ENCODE measurements at places on chromosomes 5 and 9.

GRCh38 chr5:172904312-172904642 lies 54.9 kb upstream of the RPL26L1 start:
- DNase-seq: no peak

DNA sequence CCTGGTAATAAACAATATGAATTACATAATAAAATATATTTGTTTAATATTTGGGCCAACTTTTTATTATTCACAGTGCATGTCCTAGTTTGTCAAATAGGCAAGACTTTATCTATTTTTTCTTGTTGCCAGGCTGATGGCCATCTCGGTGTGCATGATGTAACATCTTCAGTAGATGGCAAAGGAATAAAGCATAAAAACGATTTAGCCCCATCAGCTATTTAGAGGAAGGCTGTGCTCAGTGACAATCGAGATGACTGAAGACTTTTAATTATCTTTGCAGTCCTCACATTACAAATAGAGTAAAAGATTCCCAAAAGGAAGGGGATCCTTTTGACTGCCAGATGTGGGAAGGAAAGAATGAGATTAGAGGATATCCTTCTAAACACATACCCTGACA lies 358.5 kb downstream of the PTPRD start:
- DNase-seq: no peak

GRCh38 chr5:179797741-179798140 lies 4.0 kb downstream of the LTC4S start:
- DNase-seq: no peak

- no peak for DNase-seq
Measured at GRCh38 chr9:100125236-100125635, 26.2 kb downstream of the INVS start.

GRCh38 chr5:31485376-31486207 lies 46.3 kb downstream of the DROSHA start:
- no peak for DNase-seq

GRCh38 chr9:13942695-13943094 lies 371.2 kb downstream of the NFIB start:
- DNase-seq: no peak

GRCh38 chr9:124311283-124311682 lies 53.5 kb downstream of the NEK6 start:
- no peak for DNase-seq

- peak; percentile 42 for DNase-seq
Measured at GRCh38 chr5:55694152-55694830, 17.8 kb downstream of the SLC38A9 start.

DNA sequence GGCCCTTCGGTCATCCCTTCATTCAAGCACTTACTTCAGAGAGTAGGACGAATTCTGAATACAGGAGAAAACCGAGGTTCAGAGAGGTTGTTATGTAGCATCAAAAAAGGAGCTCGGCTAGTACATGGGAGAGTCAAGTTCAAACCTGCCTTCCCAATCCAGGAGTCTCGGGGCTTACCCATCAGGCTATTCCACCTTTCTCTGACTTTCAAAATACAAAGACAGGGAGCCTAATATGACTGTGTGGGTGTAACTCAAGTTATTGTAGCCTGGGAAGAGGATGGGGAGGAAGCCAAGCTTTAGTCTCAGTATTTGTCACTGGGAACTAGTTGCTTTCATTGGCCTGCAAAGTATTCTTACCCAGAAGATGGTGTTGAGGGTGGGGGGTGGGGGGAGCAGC lies 274.8 kb upstream of the PANK3 start:
- no peak for DNase-seq

DNA sequence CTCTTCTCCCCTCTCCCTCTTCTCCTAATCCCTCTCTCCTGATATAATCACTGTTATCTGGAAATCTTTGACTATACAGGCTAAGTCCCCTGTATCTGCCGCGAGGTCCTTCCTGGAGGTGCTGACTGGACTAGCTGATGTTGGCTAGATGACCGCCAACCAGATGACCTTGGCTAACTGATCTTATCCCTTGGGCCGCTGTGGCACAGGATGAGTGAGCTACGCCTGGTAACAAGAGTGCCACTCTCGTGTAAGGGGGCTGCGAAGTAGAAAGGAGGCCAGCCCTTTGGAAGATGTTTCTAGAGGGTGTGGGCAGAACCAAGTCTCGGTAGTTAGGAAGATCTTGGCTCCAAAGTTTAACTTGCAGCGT lies 345 bp upstream of the PRRC1 start:
- DNase-seq: no peak

DNA sequence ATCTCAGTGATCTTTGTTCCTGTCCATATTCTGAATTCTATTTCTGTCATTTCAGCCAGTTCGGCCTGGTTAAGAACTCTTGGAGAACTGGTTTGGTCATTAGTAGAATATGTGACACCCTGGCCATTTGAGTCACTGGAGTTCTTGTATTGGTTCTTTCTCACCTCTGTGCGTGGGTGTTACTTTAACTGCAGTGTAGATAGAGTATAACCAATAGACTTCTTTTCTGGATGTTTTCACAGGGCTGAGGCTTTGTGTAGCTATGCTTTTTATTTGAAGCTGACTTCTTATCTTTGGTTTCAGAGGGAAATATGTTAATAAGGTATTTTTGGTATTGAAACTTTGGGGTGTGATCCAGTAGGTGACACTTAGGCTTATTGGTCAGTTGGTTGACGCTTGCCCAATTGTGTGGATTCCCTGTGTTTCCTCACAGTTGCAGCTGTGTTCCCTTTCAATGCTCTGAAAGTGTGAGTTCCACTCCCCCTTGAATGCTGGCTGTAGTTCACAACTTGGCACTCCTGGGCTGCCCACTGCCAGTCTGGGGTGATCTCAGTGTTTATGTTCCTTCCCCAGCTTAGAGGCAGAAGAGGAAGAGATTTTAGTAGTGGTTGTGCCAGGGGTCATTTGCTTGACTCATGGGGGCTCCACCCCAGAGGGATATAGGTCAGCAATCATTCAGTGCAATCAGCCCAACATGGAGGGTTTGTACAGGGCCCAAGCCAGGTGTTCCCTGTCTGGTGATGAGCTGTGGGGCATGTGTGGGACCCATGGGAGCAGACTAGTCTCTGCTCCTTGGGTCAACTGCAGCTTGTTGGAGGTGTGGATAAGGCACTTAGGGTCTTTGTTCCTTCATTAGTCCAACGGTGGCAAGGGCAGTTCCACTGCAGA lies 34.9 kb upstream of the TEK start:
- no peak for DNase-seq

DNA sequence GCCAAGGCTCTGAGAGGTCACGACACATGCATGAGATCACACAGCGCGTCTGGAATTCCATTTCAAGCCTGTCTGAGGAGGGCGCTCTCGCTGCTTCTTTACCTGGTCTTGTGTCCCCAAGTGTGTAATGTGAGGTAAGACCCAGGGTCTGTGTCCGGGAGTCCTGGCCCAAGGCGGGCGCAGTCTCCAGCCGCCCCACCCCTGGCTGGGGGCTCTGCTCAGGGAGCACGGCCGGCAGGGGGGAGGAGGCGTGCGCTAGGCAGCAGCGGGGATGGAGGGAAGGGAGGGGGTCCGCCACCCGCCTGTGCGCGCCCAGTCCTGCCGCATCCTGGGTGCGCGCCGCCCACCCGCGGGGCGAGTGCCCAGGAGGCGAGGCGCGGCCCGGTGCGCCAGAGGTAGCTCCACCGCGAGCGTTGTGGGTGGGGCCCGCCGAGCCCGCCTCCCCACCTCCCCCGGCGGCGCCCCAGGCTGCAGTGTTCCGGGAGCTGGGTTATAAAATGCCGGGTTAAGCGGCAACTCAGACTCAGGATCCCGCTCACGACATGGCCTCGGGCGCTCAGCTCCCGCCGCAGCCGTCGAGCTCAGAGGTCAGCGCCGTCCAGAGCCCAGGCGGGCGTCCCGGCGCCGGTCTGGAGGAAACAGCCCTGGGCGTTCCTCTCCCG lies at the start of gene CCNI2:
Gene CCNI2 (plus strand): TSS at position 473 of the 662 bp plus-strand sequence. CDS start 70 bp downstream, at position 543.
- no peak for DNase-seq

- DNase-seq: no peak
Measured at GRCh38 chr9:110808599-110808980, 140.0 kb downstream of the MUSK start.

- DNase-seq: no peak
Measured at GRCh38 chr5:79699763-79700400, 10.2 kb downstream of the CMYA5 start.

- DNase-seq: no peak
Measured at GRCh38 chr9:96448546-96449170, 1.3 kb upstream of the HABP4 start.

DNA sequence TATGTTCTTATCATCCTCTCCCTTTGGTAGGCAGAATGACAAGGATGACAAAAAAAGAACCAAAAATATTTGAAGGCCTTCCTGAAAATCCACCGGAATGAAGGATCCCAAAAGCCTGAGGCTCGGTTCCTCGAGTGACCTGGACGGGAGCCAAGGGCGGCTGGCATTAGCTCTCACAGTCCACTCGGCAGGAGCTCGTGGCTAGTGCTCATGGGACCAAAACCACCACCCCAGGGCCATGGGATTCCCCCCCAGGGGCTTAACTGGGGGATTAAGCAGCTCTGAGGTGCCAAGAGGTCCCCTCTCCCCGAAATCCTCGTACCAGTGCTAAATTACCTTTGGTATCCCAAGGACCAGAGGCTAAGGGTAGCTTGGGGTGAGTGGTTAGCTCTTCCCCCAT lies 586 bp upstream of the PDZD2 start:
- DNase-seq: peak; percentile 35

DNA sequence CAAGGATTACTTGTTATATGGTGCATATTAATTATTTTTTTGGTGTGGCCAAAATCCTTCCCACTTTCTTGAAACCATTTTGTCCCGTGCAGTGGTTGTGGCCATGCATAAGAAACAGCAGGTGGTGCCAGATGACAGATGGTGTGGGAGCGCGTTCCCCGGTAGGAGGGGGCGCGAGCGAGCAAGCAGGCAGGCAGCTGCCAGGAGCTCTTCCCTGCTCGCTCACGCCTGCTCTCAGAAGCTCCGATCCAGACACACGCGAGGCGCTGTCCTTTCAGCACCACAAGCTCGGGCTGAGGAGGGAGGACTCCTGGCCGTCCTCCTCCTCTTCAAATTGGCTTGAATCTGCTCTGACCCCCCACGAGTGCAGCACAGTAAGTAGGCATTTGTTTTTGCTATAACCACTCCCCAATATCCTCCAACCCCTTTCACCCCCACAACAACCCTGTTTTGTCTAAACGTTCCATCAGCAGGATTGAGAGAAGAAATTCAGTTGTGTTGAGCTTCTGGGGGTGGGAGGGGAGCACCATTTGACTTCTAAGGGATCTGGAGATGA lies at the start of gene NSG2:
Gene NSG2 (plus strand): TSS at position 237 of the 556 bp plus-strand sequence. CDS start 1,050 bp downstream, outside the sequence.
- peak; percentile 92 for DNase-seq

DNA sequence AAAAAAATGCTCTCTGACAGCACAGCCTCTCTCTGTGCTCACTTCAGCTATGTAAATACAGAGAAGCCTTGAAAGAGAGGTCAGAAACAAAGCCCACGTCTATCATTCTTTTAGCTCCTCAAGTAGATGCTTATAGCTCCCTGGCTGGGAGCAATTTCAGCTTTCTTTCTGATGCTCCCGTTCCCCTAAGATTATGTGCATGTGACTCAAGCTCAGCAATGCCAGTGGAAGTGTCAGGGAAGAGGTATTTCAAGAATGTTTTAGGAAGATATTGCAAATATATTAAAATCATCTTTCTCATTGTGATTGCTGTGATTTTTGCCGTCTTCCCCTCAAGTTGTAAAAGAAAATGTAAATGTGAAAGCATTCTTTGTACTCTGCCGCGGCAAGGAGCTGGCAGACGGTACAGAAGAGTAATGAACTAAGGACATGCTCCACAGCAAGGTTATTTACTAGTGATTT lies 1353.7 kb upstream of the ACO1 start:
- DNase-seq: no peak

DNA sequence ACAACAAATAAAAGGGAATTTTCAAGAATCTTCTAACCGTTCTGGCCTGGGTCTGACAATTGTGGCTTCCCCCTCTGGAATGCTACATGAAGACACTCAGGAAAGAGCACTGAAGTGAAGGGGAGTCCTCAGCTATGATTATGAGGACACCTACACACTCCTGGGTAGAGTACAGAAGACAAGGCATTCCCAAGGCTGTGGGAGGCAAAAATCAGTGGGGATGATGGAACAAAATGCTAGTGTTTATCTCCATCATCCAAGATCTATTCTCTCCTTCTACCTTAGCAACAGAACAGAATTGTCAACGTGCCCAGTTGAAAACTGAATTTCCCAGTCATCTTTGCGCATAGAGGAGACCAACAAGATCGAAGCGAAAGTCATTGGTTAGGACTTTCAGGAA lies 130.1 kb upstream of the LARP1 start:
- DNase-seq: no peak

DNA sequence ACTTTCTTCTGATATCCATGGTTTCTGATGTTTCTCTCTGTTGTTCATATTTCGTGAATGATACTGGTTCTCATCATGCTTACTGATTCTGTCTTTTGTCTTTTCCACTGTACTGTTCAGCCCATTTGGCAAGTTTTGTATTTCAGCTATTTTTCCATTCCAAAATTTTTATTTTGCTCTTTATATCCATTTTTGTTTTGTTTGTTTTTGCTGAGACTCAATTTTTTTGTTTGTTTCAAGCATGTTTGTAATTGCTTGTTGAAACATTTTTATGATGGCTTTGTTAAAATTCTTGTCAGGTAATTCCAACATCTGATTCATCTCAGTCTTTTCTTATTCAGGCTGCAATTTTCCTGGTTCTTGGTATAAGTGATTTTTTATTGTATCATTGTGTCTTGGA lies 64.0 kb downstream of the ERCC6L2 start:
- no peak for DNase-seq

DNA sequence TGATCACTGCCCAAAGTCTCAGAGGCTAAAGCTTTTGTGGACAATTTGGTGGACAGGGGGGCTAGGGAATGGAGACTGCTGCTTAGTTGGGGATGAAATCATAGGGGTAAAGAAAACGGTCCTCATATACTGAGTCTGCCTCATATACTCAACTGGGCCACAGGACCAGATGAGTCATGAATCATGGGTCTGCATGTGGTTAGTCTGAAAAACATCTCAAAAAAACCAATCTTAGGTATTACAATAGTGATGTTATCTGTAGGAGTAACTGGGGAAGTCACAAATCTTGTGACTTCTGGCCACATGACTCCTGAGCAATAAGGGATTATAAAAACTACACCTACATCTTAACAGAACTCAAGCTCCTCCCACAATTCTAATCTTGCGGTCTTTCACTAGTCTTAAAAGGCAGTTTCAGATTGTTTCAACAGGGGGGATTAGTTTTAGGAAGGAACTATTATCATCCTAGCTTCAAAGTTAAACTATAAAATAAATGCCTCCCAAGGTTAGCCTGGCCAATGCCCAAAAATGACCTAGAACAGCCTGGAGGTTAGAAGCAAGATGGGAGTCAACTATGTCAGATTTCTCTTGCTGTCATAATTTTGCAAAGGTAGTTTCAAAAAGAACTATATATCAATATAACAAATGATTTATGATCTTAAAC lies 17.5 kb downstream of the TMEM161B start:
- no peak for DNase-seq

GRCh38 chr5:64840958-64841357 lies 72.2 kb downstream of the CWC27 start:
- no peak for DNase-seq
